ENCODE measurements at places on chromosomes 13 and 19.

DNA sequence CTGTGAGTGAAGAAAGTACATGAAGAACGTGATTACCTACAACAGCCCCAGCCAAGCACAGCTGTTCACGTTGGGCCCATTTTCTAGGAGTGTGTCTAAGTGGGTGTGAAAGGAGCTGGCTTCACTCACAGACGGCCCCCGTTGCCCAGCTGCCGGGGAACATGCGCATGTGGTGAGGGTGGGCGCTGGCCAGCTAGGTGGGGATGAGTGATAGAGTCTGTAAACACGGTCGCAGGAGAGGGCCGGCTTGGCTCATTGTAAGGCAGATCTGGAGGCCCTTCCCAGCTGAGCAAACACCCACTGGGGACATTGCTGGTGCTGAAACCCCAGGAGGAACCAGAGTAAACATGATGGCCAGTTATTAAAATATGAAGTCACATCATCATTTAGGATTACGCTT is 160.5 kb downstream of the TEX29 start:
- no peak for DNase-seq

DNA sequence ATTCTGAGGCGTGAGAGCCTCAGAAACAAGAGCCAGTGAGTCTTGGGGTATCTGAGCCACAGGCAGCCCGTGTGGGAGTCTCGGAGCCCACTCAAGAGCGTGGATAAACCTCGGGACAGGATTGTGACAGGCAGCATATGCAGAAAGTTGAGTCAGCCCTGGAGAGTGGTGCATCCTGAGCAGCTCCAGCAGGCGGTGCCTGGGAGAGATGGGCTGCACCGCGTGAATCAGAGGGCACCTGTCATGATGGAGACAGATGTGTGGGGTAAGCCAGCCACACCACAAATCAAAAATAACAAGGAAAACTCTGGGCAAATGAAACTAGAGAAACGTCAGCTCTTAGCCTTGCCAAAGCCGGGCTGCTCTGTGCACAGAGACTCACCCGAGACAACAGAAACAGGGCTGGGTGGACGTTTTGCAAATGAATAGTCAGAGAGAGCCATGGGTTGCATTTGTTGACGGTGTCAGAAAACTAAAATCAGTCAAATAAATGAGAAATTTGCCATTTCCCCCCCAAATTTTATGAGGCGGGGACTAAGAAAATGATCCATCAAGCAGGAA is 30.0 kb upstream of the POP4 start:
- DNase-seq = no peak

DNA sequence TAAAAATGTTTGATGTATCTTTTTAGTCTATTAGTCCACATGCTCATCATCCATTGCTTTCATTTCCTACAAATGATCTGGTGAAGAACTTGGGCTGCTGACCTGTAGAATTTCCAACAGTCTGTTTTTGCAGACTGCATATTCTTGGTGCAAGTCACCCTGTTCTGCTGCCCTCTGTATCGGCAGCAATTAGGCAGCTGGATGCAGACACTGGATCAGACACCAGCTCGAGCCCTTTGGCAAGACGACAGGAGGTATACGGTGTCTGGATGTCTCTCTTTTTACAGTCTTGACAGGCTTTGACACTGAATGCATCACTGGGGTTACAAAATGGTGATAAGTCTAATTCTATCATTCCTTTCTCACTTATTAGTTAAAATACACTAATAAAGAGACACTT is 21.8 kb downstream of the MTRF1 start:
- DNase-seq = no peak

- no peak for DNase-seq
Observed at GRCh38 chr13:79413521-79413920, 7.5 kb upstream of the RBM26 start.

GRCh38 chr19:43809762-43810696 is 7.8 kb upstream of the LYPD5 start:
- DNase-seq = peak; percentile 8

DNA sequence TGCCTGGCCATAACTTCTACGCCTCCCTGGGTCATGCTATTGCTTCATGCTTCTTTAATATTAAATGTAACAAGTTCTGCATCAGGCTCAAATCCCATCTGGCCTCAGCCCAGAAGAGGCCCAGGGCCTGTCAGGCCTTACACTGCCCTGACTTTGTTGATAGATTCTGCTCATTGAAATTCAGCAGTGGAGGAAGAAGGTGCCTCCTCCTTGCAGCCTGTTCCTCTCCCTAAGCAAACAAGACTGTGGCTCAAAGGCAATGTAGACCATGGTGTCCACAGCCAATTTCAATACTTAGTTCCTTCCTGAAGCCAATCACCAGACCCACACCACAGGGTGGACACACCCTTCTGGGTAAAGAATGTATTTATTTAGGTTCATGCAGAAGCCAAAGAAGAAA is 59.4 kb downstream of the LACC1 start:
- DNase-seq = no peak

- no peak for DNase-seq
Observed at GRCh38 chr13:32026623-32027022, 5.0 kb upstream of the FRY start.

DNA sequence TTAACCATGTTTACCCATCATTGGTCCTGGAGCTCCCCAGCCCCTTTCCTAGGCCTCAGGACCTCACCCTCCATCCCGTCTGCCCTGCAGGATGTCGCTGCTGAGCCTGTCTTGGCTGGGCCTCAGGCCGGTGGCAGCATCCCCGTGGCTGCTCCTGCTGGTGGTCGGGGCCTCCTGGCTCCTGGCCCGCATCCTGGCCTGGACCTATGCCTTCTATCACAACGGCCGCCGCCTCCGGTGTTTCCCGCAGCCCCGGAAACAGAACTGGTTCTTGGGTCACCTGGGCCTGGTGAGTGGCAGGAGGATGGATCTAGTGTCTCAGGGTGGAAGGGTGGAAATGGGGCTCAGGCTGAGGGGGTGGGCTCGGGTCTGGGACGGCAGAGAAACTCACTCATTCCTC is 508 bp downstream of the CYP4F8 start:
- DNase-seq = no peak

- DNase-seq = no peak
Observed at GRCh38 chr13:21686751-21687391, 16.0 kb downstream of the FGF9 start.

GRCh38 chr13:112819111-112819510 is 129.3 kb downstream of the ATP11A start:
- DNase-seq = no peak

- DNase-seq = no peak
Observed at GRCh38 chr19:46076951-46077814, 36.4 kb upstream of the IGFL4 start.

DNA sequence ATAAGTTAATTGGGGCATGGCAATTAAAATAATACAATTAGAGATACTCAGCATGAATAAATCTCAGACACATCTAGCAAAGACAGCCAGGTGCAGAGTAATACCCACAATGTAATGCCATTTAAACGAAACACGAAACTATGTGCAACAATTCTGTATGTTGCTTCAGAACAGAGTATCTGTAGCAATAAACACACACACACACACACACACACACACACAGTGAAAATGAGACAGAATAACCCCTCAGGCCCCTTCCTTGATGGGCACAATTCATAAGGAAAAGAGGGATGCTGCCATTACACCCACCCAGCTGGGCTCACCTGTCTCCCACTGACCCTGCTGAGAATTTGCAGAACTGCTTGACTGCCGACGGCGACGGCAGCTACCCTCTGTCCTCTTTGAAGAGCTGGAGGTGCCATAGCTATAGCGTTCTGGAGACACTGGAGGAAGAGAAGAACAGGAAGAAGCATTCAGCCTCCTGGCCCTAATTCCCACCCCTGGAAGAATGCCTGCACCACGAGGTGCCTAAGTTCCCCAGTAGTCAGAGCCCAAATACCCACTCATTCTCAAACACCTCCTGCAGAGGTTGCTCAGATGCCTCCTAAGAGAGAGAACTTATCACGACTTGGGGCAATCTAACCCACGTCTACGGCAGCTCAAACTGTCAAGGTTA is 2.5 kb downstream of the DEDD2 start:
- no peak for DNase-seq

DNA sequence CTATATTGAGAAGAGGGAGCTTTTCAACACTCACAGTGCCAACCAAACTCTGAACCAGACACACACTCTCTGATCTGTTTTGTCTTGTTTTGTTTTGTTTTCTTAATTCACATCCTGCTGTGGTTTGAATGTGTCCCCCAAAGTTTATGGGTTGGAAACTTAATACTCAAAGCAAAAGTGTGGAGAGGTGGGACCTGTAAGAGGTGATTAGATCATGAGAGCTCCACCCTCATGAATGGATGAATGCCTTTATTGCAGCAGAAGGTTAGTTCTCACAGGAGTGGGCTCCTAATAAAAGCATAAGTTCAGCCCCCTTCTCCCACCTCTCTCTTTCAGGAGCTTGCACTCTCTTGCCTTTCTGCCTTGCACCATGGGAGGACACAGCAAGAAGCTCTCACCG is 957.1 kb downstream of the PCDH9 start:
- no peak for DNase-seq

GRCh38 chr19:38697641-38698071 is 46.6 kb downstream of the CAPN12 start:
- no peak for DNase-seq

DNA sequence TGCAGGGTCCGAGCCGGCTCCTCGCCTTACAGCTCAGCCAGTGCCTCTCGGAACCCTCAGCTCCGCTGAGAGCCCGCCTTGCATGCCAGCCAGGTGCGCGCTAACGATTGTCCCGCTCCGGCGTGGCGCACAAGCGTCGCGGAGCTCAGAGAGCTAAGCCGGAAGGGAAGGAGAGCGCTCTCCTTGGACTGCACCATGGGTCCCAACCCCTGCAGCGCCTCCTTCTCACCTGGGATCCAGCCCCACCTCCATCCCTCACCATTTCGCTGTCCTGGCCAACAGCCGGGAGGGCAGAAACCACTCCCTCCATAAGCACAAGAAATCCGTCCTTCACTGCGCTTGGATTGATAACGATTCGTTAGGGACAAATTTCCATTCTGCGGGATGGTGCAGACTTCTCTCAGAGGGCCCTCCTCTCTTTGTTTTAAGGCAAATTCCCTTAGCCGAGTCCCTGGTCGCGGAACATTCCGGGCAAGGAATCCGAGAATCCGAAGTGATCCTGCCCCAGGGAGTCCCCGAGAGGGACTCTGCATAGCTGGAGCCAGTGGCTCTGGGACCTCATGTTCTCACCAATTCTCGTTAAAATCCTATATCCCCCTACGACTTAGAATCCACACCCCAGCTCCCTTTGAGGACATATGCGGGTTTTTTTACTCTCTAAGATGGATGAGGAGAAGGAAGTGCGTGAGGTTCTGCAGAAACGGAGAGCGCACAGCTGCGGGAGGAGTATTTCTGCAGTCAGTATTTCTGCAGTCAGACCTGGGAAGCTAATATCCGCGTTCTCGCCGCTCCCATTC is 2.8 kb downstream of the GSX1 start:
- no peak for DNase-seq

- no peak for DNase-seq
Observed at GRCh38 chr13:38262211-38262610, 87.4 kb upstream of the UFM1 start.

DNA sequence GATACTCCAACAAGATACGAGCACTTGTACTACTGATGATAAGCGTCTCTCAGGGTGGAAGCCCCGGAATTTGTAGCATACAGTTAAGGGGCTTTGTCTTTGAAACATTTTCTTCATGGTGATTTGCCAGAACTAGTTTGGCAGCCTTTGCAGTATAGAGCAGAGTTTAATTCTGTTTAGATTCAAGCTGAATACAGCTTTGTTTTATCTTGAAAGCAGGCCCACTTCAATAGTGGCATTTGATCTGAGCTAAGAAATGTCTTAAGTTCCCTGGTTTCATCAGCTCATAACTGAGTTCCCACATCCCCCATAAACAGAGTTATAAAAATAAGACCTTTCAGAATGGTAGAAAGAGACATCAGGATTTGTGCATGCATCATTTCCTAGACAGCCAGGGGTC is 125.9 kb downstream of the MIPEP start:
- no peak for DNase-seq

- no peak for DNase-seq
Observed at GRCh38 chr19:50796128-50796633, 6.0 kb downstream of the ACP4 start.

- no peak for DNase-seq
Observed at GRCh38 chr19:13055213-13056051, 47.2 kb downstream of the LYL1 start.

- DNase-seq = peak; percentile 87
Observed at GRCh38 chr19:1905110-1905862, at the start of the genes ADAT3 and SCAMP4. ADAT3 (plus strand) TSS chr19:1905399; CDS start chr19:1912048, 6,649 bp downstream. SCAMP4 (plus strand) TSS chr19:1905399; CDS start chr19:1915020, 9,621 bp downstream.

- DNase-seq = no peak
Observed at GRCh38 chr19:14354445-14354844, 26.8 kb upstream of the ADGRE5 start.

- no peak for DNase-seq
Observed at GRCh38 chr19:54475706-54476105, 2.6 kb upstream of the CDC42EP5 start.

- DNase-seq = no peak
Observed at GRCh38 chr13:88074794-88075510, 403.8 kb downstream of the SLITRK5 start.

- DNase-seq = no peak
Observed at GRCh38 chr13:112733661-112734379, 44.0 kb downstream of the ATP11A start.

- DNase-seq = no peak
Observed at GRCh38 chr13:27601208-27601607, 19.1 kb downstream of the LNX2 start.

DNA sequence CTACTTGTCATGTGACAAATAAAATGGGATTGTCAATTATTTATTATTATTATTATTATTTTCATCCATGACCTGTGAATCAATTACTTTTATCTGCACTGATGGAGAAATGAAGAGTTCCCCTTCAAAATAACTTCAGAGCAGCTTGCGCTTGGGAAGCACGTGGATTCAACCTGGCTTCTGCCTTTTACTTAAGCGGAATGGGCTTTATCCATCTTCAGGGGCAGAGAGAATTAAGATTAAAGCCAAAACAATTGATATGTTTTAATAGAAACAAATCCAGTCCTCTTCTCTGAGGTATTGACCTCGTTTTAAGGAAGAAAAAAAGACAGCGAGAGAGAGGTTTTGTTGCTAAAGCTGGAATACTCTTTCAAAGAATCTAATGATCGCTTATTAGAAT is 876 bp downstream of the SACS start:
- DNase-seq = no peak

All from cerebellar nuclear complex (tissue), 1 donor.